ENCODE measurements at places on chromosomes 7 and 10.

GRCh38 chr10:63093227-63093626 is 39.9 kb upstream of the NRBF2 start:
- DNase-seq, result no peak

DNA sequence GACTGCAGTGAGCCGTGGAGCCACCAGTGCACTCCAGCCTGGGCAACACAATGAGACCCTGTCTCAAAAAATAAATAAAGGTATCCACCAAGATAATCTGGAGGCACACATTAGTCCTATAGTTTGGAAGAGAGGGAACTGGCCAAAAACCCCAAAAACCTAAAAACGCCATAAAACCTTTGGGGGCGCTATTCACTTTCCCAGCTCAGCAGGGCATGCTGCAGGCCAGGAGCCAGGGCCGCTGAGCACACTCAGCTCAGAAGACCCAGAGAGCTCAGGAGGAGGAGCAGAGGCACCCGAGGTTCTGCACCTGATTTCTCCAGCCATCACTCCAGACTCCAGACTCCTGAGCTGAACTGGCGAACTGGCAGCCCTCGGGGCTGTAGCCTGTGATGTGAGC is 167.2 kb upstream of the IMMP2L start:
- no peak for DNase-seq

DNA sequence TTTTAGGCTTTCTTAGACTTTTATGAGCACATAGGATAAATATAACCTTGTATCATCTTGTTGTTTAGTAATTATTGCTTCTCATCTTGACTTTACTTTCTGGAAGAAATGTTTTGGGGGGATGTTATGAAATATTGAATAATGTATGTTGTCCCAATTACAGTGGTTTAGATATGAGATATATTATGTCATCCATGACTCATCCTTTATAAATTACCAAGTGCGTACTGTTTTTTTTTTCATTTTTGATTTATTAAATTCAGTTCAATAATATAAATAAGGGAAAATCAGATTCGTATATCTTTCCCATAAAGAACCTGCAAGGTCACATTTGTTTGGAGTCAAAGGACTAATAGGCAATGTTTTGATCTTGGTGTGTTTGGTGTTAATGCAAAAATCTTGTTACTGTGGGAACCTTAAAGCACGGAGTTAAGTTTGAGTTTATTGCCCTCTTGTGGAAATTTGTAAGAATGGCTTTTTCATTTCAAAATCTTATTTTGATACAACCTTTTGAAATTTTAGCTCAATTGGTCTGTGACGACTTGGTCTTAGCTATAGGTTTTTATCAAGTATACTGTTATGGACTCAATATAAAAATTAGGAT is 108.6 kb downstream of the SRI start:
- DNase-seq, result no peak

DNA sequence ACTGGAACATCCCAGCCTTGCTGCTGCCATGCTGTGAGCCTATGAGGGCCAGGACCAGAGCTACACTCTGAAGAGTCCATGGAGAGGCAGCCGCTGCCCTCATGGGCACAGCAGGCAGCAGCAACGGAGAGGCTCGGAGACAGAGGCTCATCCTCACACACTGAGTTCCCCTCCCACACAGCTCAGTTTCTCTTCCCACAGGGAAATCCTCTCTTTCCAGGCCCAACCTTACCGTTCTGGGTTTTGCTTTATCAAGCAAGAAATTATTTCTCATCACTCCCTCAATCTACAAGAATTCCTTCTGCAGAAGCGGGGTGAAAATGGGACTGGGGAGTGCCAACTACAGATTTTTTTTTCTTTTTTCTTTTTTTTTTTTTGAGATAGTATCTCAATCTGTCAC is 36.6 kb downstream of the GOLGA7B start:
- no peak for DNase-seq

DNA sequence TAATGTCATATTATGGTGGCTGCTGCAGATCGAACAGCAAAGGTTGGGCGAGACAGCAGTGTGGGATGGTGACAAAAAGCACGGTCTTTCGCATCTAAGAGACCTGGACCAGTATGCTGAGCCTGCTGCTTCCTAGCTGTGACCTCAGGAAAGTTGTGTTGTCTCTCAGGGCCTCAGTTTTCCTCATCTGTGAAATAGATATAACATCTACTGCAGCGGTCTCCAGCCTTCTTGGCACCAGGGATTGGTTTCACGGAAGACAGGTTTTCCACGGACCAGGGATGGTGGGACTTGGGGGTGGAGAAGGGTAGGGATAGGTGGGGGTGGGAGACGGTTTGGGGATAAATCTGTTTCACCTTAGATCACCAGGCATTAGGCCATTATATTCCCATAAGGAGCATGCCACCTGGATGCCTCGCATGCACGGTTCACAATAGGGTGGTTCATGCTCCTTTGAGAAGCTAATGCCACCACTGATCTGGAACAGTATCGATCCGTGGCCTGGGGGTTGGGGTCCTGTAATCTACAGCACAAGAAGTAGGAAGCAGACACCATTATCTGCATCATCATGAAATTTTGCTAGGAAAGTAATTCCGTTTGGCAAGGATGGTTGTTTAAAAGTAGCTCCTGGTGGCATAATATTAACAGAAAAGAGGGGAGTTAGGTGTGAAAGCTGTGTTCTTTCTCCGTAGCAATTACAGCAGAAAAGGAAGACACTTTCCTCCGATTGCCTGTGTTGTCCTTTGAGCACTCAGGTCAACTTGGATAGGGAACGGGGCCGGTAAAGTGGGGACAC is 10.8 kb downstream of the KLF6 start:
- no peak for DNase-seq

DNA sequence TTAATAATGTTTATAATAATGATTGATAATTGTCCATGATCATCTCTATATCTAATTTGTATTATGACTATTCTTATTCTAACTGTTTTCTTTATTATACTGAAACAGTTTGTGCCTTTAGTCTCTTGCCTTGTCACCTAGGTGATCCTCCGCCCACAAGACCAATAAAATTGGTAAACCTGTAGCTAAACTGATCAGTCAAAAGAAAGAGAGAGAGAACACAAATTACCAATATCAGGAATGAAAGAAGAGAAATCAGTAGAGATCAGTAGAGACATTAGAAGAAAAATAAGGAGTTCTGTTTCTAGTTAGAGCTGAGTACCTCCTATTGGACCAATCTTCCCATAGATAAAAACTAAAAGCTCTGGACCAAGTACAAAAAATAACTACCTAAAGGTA is 6.1 kb upstream of the COA1 start:
- no peak for DNase-seq

DNA sequence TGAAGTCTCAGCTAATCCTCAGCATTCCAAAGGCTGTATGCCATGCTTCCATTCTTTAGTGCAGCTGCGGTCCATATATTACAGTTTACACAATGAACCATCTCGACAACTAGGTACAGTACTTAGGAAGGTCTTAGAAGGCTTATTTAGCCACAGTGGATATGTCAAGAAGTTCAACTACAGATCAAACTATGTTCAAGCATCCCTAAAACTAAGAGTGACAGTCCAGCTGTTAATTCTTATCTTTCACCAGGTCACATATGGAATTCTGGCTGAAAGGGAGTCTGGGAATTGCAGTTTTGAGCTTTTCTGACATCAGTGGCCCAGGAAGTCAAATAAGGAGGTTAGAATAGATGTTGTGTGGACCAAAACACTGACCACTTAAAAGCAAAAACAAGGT is 106.8 kb downstream of the SDHAF3 start:
- no peak for DNase-seq
